ENCODE measurements at places on chromosomes 2 and 18.
A peak's percentile ranks its signal among the peaks of the same experiment; 100 is the strongest.

DNA sequence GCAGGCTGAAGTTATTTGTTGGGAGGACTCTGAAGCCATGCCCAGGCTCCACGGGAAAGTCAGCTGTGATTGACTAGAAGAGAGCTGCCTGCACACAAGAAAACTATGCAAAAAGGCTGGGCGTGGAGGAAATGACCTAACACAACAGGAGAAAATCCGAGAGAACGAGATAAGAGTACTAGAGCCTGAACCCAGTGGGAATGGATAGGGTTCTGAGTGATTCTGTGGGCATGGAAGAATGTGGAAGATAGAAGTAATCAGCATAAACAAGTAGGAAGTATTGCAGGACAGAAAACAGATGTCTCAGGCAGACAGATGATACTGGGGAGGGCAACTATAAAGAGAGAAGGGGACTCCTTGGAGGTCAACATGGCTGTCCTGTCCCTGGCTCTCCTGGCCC lies 12.1 kb upstream of the COPS8 start:
- no peak for DNase-seq

GRCh38 chr2:86747711-86748639 lies 27.9 kb downstream of the RMND5A start:
- DNase-seq = no peak

DNA sequence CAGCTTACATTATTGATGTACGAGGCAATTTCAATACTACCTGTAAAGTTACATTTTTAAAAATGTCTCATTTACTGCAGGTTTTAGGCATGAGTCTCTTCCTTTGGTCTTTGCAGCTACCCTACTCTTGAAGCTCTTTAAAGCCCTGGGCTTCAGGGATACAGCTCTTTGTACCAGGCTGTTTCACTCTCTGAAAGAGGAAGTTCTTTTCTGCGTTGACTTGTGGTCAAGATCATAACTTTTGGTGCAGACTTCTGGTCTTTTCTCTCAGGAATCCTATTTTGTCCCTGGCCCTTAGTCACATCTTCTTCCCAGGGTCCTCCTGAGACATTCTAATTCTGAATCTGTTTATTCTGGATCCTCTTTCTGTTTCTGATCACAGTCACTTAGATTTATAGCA lies 16.6 kb upstream of the HRH4 start:
- DNase-seq = no peak

DNA sequence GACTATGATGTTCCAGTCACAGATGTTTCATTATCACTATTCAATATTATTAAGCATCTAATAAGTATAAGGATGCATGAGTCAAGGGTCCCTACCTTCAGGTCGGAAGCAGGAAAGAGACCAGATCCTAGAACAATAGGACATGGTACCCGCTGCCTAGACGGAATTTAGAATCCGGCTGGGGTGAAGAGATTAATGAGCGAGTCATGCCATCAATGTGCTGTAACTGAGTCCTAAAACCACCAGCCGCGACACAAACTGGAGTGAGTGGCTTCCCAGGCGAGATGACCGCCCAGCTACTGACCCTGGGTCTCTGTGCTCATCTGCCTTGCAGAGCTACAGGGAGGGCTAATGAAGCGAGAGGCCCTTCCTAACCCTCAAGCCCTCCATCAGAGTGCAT lies 73.6 kb downstream of the DNMT3A start:
- DNase-seq = no peak

DNA sequence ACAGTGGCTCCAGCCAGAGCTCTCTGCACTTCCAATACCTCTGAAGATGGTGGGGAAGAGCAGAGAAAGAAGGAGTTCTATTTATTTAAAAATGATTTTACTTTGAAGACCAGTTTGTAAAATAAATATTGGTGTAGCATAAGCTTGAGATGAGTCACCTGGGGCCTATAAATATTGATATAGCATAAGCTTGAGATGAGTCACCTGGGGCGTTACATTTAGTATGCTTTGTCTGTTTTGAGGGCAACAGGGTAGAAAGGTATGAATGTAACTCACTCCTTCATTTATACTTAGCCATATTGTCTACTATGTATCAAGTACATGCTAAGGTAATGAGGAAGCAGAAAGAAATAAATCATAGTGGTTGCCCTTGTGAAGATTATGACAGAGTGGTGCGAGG lies 7.7 kb upstream of the SULT1C4 start:
- no peak for DNase-seq

GRCh38 chr2:136005462-136006196 lies 20.2 kb upstream of the DARS1 start:
- no peak for DNase-seq

DNA sequence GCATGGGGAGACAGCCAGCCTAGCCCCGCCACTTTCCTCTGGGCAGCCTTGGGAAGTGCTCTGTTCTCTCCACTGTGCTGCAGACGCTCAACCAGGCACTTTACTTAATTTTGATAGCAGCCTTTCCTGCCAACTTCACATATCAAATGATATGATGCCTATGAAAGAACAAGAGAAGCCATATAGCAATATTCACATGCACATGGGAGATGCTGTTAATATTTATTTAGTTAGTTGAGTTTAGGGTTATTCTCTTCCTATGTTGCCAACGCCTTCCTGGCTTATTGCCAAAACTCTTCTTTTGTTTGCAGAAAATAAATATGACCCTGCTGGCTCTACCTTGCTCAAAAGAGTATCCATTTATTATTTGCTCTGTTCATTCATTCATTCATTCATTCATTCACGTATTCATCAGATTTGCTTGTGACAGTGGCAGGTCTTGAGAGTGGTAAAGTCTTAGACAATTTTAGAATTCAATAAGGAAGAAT lies 99.3 kb downstream of the GATA6 start:
- no peak for DNase-seq

- no peak for DNase-seq
Observed at GRCh38 chr2:216688731-216689340, 6.5 kb downstream of the IGFBP5 start.

- peak; percentile 75 for DNase-seq
Observed at GRCh38 chr18:77557046-77557587, 307.5 kb downstream of the GALR1 start.

DNA sequence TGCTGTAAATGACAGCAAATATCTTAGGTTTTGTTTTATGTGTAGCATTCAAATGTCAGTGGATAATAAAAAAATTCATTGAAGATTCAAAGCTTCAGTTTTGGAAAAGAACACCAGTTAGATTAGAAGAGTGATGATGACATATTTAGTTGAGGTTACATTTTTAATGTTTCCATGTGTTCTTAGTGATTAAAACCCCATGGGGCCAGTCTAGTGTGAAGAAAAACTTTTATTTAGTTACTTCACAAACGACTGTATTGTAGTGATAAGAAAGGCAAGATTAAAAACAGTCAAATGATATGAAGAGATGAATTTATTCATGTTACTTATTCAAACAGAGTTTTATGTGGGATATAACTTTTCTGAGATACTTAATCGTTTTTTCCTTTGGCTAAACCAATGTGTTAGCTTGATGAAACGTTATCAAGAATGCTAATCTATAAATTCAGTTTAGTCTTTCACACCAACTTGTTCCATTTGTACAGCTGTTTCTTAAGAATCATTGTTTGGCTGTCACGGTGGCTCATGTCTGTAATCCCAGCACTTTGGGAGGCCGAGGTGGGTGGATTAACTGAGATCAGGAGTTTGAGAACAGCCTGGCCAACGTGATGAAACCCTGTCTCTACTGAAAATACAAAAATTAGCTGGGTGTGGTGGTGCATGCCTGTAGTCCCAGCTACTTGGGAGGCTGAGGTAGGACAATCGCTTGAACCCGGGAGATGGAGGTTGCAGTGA lies 11.6 kb downstream of the BMPR2 start:
- DNase-seq = no peak

- DNase-seq = no peak
Observed at GRCh38 chr2:62785810-62786597, 80.5 kb downstream of the EHBP1 start.

GRCh38 chr2:109335631-109336176 lies 206.7 kb downstream of the SH3RF3 start:
- no peak for DNase-seq

GRCh38 chr18:11437046-11437445 lies 172.3 kb upstream of the SLC35G4 start:
- DNase-seq = no peak
